ENCODE measurements at places on chromosomes 5 and 9.

- no peak for DNase-seq
Measured at GRCh38 chr9:97660340-97660739, 26.7 kb downstream of the NCBP1 start.

GRCh38 chr5:598564-598890 lies 13.6 kb upstream of the CEP72 start:
- DNase-seq = no peak

DNA sequence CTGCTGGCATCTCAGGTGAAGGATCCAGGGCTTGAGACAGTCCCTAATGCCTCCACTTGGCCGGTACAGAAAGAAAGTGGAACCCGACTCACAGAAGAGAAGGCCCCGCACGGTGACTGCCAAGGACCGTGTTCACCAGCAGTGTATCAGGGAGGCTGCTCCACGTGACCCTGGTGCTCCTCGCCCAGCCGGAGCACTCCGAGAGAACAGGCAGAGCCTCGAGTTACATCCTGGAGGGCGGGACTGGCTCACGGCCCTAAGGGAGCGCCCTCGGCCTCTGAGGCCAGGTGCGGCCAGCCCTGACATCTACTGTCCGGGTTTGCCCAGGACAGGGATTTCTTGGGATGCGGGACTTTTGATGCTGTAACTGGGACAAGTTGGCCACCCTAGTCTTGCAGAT lies 104.0 kb upstream of the SARDH start:
- no peak for DNase-seq

DNA sequence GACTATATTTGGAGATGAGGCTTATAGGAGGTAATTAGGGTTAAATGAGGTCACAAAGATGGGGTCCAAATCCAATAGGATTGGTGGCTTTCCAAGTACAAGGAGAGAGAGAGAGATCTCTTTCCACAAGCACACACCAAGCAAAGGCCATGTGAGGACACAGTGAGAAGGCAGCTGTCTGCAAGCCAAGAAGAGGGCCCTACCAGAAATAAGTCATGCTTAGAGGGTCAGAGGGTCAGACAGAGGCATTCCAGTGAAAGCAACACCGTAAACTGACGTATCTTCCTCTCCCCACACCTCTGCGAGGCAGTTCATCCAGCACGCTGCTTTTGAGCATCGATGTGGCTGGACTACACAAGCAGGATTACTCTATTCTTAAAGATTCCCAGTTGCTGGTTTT lies 87.9 kb downstream of the SLC1A3 start:
- no peak for DNase-seq

DNA sequence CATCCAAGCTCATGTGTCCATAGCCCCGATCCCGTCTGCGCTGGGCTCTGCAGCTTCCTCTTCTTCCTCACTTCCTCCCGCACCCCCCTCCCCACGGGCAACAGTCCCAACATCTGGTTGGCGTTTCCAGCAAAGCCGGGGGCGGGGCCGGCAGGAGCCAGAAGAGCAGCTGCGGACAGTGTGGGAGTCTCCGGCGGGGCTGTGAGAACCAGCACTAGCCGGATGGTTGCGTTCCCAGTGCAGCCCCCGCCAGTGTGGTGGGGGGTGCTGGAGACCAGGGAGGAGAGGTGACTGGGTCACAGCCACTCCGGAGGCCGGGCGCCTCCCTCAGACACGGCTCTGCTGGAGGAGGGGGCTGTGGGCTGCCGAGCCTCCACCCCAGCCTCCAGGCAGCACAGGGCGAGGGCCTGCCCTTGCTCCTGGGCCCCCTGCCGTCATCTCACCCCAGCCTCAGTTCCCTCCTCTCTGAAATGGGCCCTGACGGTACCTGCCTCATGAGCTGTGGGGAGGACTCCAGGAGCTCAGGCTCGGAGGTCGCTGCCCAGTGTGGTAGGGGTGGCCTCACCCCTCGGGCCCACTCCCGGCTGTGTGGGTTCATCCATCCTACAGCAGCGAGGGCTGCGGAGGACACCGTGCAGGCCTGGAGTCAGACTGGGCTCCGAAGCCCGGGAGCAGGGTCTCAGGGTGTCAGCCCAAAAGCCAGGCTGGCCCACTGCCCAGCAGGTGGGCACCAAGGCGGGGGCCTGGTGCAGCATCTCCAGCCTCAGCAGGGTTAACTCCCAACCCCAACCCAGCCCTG lies 41.5 kb upstream of the NOTCH1 start:
- no peak for DNase-seq

DNA sequence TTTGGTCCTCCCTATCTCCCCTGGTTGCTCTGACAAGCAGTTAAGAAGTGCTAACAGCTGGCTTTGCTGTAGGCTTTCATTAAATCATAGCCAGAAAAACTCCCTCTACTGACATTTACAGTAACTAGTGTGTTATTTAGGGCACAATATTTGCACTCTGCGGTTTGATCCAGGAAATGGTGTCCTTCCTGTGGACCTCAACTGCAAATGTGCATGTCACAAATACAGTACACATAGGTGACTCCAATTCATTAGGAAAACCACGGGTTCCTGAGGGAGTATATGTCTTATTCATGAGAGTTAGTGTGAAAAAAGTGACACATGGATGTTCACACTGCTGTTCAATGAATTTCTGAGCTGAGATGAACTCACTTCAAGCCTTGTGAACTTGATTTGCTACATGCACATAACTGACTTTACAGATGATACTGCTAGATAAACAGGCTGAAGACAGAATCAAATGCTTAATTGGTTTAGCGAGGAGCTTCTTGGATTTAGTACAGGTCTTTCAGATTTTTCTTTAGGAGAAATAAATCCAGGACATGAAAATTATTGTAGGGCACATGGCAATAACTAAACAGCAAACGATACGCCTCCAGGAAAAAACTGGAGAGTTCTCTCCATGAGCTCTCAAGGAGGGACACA lies 281.5 kb downstream of the EFNA5 start:
- DNase-seq = peak; percentile 96

DNA sequence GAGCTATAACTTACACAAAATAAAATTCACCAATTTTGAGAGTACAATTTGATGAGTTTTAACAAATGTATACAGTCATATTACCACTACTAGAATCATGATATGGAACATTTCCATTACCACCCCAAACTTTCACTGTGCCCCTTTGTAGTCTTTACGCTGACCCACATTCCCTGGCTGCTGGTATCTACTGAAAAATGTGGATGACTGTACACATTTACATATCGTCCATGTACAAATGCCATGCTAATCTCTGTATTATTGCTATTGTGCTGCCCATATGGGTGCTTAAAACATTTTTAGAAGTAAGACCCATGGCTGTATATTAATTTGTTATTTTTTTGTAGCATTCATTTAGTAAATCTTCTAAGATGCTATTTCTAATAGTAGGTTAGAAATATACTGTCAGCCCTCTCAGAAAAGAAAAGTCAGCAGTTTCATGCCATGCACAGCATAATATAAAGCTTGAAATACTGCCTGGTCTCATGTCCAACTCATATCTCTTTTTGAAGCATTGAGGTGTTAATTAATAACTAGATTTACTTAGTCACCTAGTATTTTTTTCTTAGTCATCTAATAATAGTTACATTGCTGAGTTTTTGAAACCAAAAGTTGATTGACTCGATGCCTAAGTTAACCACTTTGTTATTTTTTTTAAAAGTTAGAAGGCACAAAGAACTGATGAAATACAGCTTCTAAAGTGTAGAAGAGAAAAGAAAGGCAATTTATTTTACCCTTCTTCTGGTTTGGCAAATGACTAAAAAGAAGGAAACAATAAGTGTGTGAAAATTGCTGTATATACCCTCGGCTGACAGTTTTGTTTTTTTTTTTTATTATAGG lies 188.3 kb upstream of the MEF2C start:
- DNase-seq = no peak

GRCh38 chr9:111966861-111967291 lies 70.3 kb downstream of the UGCG start:
- DNase-seq = no peak

DNA sequence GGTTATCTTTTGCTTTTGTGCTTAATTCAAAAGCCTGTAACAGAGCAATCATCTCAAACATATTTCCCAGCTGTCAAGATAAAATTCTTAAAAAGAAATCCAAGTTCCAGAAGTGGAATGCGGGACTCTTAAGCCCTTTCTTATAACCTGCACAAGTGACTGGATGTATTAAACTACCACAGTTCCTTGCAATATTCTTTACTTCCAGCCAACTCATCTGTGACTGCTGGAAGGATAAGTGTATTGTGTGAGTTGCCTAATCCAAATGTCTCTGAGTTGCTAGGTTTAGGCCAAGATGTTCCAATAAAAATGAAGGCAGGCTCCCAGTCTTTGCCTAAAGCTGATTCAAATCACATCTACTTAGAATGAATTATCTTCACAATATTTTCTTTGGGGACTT lies 159.2 kb upstream of the SLC24A2 start:
- no peak for DNase-seq

DNA sequence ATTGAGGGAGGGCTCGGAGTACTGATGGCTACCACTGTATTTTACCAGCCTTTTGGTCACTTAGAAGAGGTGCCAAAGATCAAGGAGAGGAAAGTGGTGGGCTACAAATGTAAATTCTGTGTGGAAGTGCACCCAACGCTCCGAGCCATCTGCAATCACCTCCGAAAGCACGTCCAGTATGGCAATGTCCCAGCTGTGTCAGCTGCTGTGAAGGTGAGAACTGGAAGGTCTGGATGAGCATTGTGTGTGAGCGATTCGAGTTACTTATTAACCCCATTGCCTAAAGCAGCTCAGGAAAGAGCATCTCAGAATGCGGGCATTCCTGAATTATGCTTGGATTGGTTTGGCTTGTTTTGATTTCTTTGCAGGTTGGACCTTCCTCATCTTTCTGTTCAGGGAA lies 67.5 kb downstream of the ZNF462 start:
- DNase-seq = no peak

DNA sequence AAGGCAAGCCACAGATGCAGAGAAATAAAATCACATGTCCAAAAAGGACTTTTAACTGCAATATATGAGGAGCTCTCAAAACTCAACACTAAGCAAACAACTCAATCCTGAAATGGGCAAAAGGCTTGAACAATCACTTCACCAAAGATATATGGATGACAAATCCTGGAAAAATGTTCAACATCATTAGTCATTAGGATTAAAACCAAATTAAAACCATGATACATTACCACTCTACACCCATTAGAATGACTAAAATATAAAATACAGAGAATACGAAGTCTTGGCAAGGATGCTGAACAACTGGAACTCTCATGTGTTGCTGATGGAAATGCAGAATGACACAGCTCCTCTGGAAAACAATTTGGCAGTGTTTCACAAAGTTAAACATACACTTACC lies 277.4 kb downstream of the TLE1 start:
- no peak for DNase-seq

DNA sequence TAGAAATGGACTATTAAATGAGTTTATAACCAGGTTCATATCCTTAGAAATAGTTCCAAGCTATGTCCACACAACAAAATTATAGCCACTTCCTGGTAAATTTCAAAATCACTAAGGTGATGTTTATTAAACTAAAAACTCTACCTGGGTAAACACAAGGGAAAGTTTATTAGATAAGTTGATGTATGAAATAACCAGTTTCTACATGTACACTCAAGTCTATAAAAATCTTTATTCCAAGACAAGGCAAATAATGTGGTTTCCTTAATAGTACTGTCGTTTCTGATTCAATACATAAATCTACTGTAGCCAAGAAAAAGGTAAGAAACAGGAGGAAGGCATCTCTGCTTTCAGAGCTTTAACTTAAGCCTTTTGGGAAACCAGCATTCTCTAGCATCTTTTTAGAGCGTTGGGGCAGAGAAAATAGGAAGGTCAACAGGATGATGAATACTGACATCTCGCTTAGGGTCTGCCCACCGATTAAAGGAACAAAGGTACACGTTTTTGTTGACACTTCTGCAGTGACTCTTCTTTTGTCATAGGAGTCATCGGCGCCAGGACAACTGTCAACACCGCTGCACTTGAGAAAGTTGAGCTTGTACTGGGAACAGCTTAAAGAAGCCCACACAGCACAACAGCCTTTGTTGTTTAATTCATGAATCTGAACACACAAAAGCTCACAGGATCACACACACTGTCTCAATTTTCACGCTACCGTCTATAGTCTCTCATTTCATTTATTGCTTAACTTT lies 513.6 kb downstream of the SLCO4C1 start:
- no peak for DNase-seq

DNA sequence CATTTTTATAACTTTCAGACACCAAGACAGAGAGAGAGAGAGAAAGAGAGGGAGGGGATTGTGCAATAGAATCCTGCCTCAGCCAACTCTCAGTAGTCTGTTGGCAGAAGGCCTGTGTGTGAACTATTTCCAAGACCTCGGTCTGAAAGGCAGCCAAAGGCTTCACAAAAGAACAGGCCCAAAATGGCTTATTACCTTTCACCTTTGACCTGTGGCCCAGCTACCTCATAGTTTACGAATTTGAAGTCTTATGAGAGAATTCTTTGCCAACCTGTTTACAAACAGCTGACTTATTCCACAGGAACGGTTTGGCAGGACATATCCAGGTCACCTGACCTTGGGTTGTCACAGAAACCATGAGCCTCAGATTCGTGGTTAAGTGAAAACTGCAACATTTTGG lies 48.6 kb downstream of the NR2F1-AS1 start:
- no peak for DNase-seq

GRCh38 chr5:2141254-2142000 lies 258.7 kb upstream of the IRX4 start:
- no peak for DNase-seq

DNA sequence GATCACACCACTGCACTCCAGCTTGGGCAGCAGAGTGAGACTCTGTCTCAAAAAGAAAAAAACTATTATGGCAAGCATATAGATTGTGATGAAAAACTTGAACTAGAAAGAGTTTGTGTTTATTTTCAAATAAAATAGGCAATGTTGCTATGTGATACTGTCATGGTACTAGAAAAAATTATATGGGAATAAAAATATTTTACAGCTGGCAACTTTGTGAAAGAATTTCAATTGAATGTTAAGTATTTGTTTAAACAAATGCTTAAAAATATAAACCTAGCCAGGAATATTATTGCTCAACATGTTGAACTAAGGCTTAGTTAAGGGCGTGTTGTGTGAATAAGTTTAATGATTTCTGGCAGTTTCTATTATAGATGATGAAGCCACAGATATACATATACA lies 31.7 kb downstream of the HSDL2 start:
- no peak for DNase-seq

GRCh38 chr5:151077967-151078366 lies 2.9 kb downstream of the TNIP1 start:
- no peak for DNase-seq

- no peak for DNase-seq
Measured at GRCh38 chr9:88193766-88194165, 55.5 kb upstream of the SPATA31C2 start.

- DNase-seq = no peak
Measured at GRCh38 chr9:97419309-97419867, 7.5 kb downstream of the TDRD7 start.

- no peak for DNase-seq
Measured at GRCh38 chr5:608429-609370, 3.4 kb upstream of the CEP72 start.

- no peak for DNase-seq
Measured at GRCh38 chr5:55440188-55440646, 94.5 kb downstream of the PLPP1 start.
